ENCODE measurements at places on chromosomes 16 and 17.

- DNase-seq: no peak
Observed at GRCh38 chr17:12851901-12852435, 62.7 kb downstream of the ARHGAP44 start.

DNA sequence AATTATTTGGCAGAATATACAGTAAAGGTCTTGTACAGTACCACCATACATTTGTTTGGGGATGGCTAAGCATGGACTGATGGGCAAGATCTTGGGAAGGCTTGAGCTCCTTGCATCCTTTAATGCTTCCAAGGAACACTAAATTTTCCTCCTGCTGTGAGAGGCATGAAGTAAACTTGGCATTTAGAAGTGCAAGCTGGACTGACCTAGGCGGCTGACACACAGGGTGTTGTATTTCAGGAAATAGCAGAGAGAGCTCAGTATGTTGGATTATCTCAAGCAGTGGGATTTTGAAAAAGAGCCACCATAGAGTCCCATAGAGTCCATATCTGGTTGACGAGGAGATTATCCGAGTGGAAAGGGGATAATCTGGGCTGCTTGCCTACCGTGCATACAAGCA lies 2137.1 kb downstream of the TP53TG3F start:
- no peak for DNase-seq

GRCh38 chr16:67528222-67528869 lies at the start of gene RIPOR1:
RIPOR1 (plus strand) TSS chr16:67528829; CDS start chr16:67538447, 9,618 bp downstream.
- DNase-seq: peak; percentile 78

DNA sequence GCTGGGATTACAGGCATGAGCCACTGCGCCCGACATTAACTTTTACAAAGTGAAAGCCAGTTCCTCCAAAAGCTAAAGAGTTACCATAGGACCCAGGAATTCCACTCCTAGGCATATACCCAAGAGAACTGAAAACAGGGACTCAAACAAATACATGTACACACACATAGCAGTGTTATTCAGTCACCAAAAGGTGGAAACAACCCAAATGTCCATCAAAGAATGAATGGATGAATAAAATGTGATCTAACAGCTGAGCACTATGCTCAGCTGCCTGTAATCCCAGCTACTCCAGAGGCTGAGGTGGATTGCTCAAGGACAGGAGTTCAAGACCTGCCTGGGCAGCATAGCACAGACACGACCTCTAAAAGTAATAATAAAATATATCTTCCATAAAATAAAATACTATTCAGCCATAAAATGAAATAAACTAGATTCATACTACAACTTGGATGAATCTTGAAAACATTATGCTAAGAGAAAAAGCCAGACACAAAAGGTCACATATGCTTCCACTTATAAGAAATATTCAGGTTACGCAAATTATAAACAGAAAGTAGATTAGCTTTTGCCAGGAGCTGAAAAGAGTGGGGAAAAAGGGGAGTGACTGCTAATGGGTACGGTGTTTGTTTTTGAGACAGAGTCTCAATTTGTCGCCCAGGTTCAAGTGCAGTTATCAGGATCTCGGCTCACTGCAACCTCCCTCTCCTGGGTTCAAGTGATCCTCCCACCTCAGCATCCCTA lies 9.3 kb upstream of the USP7 start:
- no peak for DNase-seq

GRCh38 chr16:8814095-8814806 lies 16.6 kb downstream of the PMM2 start:
- no peak for DNase-seq

GRCh38 chr16:66359012-66359411 lies 7.5 kb upstream of the CDH5 start:
- no peak for DNase-seq

- no peak for DNase-seq
Observed at GRCh38 chr16:80656161-80656560, 115.4 kb downstream of the DYNLRB2 start.

DNA sequence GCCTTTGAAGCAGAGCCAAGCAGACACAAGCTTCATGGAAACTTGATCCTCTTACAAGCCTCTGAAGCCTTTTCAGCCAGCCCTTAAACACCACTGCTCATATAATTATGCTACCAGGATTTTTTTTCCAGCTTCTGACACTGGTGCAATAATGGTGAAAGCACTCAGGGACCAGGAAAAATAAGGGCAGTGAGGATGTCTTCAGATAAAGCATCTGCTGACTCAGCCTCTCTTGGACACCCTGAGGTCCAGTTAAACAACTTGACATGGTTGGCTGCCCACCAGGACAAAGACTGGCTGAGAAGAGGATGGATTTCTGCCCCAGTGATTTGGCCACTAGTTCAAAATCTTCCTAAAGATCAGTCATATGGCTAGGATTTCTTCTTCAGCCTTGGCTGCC lies 124.2 kb upstream of the N4BP1 start:
- DNase-seq: no peak
